Pons (tissue), 1 donor: ENCODE measurements at places on chromosomes 2 and 18.

- no peak for DNase-seq
Observed at GRCh38 chr2:155178921-155179320, 480.4 kb downstream of the KCNJ3 start.

GRCh38 chr2:23312996-23313606 lies 71.9 kb upstream of the KLHL29 start:
- no peak for DNase-seq

DNA sequence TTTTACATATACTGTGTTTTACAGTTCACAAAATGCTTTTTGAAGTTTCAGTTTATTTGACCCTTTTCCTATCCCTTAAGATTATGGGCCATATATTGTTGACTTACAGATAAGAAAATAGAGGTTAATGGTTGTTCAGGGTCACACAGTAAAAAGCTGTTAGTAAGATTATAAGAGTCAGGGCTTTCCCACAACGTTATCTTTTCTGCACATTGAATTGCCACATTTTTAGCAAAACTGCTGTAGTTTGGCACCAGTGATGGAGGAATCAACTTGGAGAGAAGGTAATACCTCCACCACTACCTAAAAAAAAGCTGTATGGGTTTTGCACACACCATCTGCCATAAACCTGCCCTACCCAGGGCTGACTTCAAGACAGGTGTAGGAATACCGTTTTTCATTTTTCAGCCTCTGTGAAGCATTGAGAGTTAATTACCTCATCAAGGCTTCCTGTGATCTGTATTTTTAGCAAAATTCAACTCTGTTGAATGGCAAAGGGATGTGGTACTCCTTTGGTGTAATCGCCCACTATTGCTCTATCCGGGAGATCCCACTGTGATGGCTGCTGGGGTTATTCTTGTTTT lies 5.0 kb downstream of the SOWAHC start:
- no peak for DNase-seq

- no peak for DNase-seq
Observed at GRCh38 chr2:152564754-152565551, 152.3 kb downstream of the PRPF40A start.

DNA sequence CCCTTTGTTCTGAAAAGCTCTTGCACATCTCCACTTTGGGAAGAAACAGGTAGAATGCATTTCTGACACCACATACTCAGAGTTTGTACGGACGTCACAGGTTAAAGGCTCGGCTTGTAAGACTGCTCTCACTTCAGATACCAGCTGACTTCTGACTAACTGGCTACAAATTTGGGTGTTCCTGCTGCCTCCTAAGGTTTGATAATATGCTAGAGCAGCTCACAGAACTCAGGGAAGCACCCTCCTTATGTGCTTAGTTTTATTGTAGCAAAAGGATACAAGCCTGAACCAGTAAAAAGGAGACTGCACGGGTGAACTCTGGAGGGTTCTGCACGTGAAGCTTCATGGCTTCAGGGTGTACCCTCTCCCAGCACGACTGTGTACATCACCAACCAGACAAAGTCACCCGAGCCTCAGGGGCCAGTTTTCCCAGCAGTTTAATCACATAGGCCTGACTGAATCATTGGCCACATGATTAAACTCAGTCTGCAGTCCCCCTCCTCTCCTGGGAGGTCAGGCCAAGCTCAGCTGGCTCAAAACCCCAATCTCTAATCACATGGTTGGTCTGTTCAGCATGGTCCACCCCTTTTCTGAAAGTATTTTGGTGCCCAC lies 749.5 kb upstream of the RAB6C start:
- no peak for DNase-seq

DNA sequence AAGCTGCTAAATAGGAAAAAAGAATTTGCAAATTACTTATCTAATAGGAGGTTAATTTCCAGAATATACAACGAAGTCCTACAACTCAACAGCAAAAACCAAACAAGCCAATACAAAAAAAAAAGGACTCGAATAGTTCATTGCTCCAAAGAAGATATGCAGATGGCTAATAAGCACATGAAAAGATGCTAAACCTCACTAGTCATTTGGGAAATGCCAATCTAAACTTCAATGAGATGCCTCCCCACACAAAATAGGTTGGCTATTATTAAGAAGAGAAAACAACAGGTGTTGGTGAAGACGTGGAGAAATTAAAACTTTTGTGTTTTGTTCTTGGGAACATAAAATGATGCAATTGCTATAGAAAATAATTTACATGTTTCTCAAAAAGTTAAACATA lies 1634.4 kb upstream of the DDX18 start:
- no peak for DNase-seq

DNA sequence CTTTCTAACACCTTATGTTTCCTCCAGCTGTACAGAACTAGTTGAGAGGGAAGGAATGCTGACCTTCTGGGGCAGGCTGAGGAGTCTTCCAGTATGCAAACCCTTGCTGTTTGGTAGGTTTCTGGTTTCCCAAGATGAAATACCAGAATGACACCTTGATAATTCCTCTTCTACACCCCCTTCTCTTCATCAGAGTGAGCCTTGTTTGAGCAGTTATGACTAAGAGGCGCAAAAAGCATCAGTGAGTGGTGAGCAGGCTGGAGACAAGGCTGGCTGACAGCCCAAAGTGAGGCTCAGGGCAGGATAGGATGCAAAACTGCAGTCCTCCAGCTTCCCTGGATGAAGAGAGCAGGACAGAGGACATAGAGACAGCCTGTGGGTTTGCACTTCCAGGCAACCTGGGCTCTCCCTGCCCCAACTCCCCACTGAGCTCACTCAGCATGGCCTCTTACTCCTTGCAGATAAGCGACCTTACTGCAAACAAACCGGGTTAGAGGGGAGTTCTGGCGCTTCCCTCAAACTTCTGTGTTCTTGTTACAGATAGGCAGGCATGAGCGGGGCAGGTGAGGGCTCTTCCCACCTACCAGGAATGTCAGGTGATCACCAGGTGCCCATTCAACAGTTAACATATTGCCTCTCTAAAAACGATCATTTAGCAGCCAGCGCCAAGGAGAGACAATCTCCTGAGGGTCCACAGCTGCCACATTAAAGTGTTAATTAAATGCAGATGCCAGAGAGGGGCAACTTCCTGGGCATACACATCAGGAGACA lies 5.4 kb downstream of the MPPE1 start:
- DNase-seq, result no peak

GRCh38 chr2:212005085-212005671 lies 533.4 kb downstream of the ERBB4 start:
- peak; percentile 16 for DNase-seq

GRCh38 chr2:1742301-1742680 lies 2.0 kb downstream of the PXDN start:
- DNase-seq, result no peak

DNA sequence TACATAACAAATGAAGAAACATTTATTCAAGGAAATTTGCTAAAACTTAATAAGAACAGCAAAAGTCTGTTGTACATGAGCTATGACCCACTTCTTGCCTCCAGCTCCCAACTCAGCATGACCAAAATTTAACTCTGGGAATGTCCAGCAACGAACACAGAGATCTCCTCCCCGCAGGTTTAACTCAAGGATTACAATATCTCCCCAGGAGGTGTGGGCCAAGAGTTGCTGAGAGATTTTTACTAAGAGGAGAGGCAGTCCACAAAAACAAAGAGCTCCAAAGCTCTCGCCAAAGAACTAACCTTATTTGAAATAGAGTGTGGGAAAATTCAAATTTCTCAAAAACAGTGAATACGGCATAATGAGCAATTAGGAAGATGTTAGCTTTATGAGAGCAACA lies 318.5 kb downstream of the GRB14 start:
- no peak for DNase-seq

DNA sequence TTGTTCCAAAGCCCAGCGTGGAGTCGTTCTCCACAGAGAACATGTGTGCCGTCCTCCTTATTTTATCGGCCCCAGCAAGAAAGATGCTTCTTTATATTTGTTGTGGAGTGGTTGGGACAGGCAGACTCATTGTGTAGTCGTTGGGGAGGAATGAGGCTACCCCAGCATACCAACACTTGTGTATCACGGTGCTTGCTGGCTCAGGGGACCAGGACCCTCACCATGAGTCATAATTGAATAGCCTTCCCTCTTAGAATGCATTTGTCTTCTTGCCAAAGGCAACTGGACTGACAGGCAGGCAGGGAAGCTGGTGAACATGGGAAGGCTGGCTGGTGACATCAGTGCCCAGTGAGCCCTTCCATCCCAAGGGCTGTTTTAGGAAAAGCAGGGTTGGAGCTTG lies 4.7 kb downstream of the CAPN10 start:
- DNase-seq, result no peak

- DNase-seq, result no peak
Observed at GRCh38 chr2:240229603-240230235, 89.3 kb upstream of the OTOS start.

GRCh38 chr2:62894966-62895631 lies 155.5 kb upstream of the OTX1 start:
- DNase-seq, result no peak

- no peak for DNase-seq
Observed at GRCh38 chr2:162490761-162491470, 147.0 kb downstream of the GCA start.

DNA sequence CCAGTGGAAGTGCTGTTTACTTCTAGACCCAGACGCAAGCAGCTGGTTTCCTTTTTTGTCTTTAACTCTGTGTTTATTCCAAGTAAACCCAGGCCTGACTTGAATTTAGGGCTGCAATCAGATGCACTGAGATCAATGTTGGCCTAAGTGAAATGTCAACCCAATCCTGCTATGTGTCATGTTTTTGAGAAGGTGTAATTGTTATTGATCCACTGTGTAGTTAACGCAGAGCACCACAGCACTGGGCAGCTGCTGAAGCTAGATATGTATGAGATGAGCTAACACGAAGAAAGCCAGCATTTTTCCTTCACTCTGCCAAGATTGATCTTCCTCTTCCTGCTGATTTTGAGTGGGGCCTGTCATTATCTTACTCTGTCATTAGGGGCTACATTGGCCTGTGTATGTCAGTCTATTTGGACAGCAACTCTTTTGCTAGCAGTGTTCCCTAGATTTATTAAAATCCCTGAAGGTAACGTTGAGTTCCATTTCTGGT lies 18.9 kb upstream of the DLX1 start:
- no peak for DNase-seq

GRCh38 chr2:16407358-16407757 lies 258.3 kb downstream of the CYRIA start:
- peak; percentile 7 for DNase-seq

- DNase-seq, result no peak
Observed at GRCh38 chr18:76842837-76843530, 20.6 kb downstream of the ZNF236 start.

DNA sequence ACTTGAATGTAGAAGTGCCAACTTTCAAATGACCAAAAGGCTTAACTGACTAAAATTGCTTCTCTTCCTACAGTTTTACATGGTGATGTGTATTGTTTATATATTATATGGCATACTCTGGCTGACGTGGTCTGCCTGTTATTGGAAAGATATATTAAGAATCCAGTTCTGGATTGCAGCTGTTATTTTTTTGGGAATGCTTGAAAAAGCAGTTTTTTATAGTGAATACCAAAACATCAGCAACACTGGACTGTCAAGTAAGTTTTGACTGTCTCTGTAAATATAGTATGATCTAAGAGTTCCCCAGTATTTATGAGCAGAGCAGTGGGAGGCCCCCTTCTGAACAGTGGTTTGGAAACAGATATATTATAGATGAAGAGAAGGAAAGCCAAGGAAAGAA lies 26.2 kb downstream of the TMEM87B start:
- DNase-seq, result no peak

- peak; percentile 72 for DNase-seq
Observed at GRCh38 chr2:63861220-63861822, 19.6 kb downstream of the UGP2 start.

GRCh38 chr18:58234359-58234741 lies 190.3 kb downstream of the NEDD4L start:
- DNase-seq, result no peak

GRCh38 chr18:50717563-50717962 lies 102.3 kb downstream of the MRO start:
- DNase-seq, result no peak

DNA sequence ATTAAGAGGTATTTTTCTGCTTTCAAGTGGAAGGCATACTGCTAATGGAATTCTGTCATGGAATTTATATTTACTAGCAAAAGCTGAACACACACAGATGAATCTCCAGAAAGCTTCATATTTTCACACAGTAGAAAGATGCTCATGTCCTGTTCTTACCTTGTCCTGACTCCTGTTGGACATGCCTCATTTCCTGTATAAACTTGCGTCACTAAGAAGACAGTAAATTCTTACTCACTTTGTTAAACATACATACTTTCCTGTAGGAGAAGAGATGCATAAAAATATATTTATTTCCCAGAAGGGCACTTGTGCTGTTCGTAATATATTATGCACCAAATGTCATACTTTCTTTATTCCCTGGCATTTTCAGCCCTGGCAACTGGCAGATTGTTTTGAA lies 238.3 kb upstream of the RASGRP3 start:
- DNase-seq, result no peak

DNA sequence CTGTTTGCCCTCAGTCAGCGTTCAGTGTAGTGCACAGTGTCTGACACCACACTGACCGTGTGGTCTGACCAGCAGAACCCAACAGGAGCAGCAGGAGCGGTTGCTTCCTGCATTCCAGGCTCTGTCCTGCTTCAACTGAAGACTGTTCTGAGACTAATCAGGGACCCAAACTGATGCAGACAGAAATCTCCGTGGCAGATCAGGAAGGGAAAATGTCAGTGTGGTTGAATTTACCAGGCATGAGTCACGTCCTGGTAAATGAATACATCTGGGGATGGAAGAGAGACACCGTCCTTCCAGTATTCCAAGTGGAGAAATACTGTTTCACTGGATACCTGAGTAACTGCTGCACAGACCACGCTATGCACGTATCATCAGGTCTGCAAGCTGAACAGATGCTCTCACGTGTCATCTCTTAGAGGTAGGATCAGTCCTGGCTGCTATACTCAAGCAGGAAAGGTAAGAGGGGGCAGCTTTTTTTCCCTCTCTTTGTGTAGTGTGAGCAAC lies 223.6 kb upstream of the EPAS1 start:
- no peak for DNase-seq

GRCh38 chr2:160901613-160902012 lies 258.6 kb upstream of the TANK start:
- no peak for DNase-seq

DNA sequence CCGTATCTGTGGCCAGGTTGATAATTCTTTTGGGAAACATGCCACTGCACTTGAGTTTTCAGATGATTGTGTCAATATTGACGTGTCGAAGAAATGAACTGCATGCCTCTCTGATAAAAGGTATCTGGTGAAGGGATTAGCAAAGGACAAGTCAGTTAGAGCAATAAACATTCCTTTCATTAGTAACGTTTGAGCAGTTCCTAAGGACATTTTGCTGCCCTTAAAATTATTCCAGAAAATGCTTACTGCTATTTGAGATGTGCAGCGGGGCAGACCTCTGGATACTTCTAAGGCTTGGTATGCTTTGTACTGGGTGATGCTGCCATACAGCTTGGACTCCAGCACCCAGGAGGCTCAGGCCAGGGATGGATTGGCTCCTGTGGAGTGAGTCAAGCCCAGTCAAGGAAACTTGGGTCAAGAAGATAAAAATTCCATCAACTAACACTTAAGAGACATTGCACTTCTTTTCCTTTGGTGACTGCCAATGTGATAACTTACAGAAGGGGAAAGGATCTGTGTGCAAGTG lies 166.7 kb downstream of the FHOD3 start:
- no peak for DNase-seq
